ENCODE measurements at places on chromosomes 1 and 21.

GRCh38 chr1:77065693-77066342, 153.4 kb downstream of the PIGK start:
- DNase-seq, result no peak

DNA sequence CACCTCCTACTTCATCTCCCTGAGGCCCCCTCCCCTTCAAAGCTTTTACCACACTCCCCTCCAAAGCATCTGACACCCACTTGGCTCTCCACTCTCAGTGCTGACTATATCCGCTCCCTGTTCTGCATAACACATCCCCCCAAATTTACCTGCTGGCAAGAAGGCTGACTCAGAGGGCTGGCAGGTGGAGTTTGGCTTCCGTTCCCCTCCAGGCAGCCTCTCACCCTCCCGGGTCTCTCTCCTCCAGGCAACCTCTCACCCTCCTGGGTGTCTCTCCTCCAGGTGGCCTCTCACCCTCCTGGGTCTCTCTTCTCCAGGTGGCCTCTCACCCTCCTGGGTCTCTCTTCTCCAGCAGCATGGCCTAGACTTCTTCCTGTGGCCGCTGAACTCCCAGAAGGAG, 562.1 kb downstream of the NPHP4 start:
- no peak for DNase-seq

DNA sequence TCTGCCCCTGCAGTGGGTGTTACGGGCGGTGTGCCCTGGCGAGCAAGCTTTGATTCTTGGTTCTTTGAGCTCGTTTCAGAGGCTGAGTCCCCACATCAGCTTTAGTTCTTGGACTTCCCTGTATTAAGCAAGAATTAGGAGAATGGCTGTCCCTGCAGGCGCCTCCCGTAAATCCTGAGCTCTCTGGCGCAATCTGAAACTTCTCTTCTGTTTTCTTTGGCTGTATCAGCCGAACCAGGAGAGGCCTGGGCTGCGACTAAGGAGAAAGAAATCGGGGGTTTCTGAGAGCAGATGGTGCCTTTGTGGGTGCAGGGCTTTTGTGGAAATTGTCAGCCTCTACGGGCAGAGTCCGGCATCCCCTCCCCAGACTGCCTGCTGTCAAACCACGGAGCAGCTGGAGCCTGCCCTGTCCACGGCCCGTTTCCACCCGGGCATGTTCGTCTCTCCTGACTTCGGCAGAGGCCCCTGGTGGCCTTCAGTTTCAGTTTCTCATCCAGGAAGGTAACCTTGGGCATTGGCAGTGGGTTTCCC, 17.9 kb downstream of the CSTB start:
- DNase-seq, result peak; percentile 61

DNA sequence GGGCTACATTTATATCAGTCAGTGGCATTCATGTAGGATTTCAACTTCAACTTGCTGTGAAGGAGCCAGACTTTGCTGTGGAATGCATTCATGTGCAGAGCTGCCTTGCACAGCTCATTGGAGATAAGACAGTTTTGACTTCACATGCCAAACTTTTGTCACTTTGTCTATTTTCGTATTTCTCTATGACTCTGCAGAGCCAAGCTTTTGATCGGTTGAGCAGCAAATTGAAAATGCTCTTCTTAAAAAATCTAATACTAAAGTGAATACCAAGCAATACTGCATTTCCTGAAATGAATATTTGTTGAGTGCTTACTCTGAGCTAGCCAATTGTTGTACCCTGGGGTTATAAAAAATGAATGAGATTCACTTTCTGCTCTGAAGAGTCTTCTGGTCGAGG, 388.7 kb downstream of the ST6GALNAC3 start:
- DNase-seq, result no peak

DNA sequence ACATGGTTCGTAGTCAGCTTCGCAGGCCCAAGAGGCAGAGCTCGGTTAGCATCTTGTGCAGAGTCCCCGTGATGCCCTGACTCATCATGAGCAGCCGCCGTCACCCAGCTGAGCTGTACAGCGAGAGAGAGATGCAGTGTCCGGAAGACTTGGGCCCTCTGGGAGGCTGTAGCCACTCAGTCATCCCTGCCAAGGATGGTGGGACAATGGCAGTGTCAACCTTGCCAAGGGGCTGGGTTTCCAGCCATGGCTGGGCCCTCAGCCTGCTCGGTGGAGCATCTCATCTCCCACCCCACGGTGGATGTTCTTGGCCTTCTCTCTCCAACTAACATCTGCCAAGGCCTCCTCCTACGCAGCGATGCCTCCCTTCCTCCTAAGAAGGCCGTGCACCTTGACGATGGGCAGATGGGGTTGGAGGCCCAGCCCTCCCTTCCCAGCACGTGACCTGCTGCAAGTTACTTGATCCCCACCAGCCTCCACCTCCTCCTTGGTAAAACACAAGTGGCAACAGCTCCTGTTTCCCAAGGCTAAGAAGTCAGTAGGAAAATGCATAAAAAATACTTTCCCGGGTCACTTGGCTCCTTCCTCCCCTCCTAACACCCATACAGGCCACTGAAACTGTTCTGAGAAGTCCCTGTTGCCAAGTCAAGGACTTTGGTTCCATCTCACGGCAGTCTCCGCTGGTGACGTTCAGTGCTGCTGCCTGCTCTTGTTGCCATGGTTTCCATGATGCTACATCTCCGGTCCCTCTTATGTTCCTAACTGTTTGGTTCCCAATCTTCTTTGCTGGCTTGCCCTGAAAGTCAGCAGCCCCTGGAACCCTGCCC, 384.7 kb upstream of the VAMP3 start:
- peak; percentile 21 for DNase-seq

Data from fibroblast of skin of abdomen (primary cell).